ENCODE measurements at places on chromosomes 5 and 9.

GRCh38 chr9:122217640-122218039 is 11.1 kb downstream of the LHX6 start:
- DNase-seq = no peak

DNA sequence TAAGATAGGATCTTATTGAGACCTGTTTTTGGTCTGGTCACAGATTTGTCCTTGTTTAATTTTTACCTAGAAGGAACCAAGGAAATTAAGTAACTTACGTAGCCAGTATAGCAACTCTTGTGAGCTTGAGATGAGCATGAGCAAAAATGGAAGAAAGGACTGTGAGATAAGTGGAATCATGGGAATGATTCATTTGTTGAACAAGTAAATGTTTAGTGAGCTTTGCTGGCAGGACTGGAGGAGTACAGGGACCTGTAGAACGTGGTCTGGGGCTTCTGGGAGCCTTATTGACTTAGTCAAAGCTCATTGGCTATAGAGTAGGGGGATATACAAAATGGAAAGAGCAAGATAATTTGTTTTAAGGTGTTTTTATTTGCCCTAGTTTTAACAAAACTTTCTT is 3.0 kb downstream of the RAD23B start:
- no peak for DNase-seq

DNA sequence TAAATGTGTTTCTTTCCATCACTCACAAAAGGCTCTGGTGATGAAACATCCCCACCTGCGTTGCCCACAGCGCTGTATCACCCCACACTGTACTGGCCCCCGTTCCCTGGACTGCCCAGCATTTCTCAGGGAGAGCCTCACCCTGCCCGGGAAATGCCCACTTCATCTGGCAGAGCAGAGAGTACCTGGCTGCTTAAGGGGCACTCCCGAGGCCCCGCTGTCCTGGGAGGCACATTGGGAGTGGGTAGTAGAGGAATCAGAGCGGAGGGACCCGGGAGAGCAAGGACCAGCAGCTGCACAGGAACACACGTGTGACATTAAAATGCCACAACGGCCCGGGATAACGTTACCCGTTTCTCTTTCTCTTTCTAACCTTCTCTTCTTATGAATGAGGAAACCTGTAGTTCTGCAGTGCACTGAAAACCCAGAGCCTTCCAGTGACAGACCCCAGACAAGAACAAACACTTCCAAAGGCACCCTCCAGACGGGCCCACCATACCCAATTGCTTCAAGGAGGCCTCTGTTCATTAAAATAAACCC is 110.0 kb downstream of the ROR2 start:
- DNase-seq = no peak

DNA sequence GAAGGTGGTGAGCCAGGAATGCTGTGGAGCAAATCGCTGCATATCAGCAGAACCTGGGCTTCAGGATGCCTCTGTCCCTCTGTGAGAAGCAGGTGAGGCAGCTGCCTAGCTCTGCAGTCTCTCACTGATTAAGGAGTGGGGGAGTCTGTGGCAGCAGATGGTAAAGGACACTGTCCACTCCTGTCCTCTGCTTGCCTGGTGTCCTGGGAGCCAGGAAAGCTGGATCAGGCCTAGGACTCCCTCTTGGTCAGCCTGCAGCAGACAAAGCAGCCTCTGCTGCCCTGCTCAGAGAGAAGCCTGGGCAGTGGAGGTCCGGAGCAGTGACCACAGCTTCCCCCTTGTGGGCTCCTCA is 214.7 kb downstream of the HSPA4 start:
- DNase-seq = no peak

DNA sequence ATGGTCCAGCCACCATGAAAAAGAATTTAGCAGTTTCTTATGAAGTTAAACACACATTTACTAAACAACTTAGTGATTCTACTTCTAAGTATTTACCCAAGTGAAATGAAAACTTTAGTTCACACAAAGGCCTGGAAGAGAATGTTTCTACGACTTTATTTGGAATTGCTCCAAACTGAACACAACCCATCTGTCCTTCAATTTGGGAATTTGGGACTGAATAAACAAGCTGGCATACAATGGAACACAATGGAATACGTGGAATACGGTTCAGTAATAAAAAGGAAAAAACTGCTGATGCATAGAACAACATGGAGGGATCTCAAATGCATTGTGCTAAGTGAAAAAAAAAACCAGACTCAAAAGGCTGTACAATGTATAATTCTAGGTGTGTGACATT is 44.6 kb upstream of the BASP1 start:
- DNase-seq = no peak

- DNase-seq = no peak
Observed at GRCh38 chr5:1757511-1757910, 42.1 kb downstream of the MRPL36 start.

- DNase-seq = no peak
Observed at GRCh38 chr9:116959809-116960208, 272.7 kb downstream of the TRIM32 start.

DNA sequence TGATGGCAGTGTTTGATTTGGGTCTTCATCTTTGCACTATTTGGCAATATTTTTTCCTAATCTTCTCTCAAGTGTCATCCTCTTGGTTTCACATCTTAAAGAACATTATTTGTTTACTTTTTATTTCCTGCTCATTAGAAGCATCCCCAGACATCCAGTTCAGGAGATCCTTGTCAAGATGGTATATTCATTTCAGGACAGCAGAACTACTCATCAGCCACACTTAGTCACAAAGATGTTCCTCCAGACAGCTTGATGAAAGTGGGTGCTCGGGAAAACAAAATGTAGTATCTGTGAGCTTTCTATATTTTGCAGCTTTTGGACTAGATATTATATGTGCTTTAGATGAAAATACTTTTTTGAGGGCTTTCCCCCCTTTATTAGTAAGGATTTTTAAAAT is 72.1 kb upstream of the SREK1 start:
- DNase-seq = no peak

- no peak for DNase-seq
Observed at GRCh38 chr5:112532654-112533360, 113.7 kb upstream of the EPB41L4A start.

GRCh38 chr5:132243366-132243977 is 14.0 kb upstream of the PDLIM4 start:
- no peak for DNase-seq

GRCh38 chr5:168976311-168976970 is 324.5 kb downstream of the SLIT3 start:
- DNase-seq = no peak

GRCh38 chr5:133938039-133938821 is 30.2 kb downstream of the C5orf15 start:
- DNase-seq = no peak

DNA sequence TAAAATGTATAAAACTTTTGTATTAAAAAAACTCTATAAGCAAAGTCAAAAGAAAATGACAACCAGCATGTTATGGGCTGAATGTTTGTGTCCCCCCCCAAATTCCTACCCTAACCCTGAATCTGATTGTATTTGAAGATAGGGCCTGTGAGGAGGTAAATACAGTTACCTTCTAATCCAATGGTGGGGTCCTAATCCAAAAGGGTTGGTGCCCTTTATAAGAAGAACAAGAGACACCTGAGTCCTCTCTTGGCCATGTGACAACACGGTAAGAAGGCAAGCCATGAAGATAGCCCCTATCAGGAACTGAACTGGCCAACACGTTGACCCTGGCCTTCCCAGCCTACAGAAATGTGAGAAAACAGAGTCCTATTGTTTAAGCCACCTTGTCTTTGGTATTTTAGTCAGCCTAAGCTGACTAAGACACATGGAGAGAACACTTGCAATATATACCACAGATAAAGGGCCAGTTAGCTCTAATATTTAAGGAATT is 49.7 kb upstream of the AKNA start:
- no peak for DNase-seq

DNA sequence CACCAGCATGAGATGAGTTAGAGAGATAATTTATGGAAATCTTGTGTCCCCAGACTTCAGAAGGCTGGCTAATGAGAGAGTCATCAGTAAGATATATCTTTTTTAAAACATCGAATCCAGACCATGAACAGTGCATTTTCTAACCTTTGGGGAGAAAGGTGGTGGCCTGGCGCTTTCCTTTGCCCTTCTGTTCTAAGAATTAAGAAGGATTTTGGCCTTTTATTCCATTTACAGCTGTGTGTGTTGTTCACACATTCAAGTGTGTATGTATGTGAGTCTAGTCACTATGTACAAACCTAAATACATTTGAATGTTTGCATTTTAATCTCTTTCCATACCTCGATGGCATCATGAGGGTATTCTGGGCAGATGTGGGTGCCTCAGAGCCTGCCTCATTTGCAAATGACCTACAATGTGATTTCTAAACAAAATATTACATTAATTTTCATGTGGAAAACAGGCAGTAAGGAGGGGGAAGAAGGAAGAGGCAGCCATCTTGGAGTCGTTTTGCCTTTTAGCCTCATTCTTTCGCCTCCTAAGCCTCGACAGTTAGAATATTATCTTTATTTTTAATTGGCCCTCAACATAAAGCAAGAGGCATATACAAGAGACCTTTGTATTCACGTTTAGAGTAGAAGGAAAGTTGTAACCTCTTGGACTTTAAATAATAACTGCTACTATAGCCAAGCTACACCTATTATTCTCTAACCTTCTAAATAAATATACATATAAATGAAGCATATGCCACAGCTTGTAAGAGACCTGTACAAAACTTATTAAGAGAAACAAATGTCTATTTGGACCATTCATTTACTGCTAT is 125.3 kb upstream of the TMEM161B start:
- no peak for DNase-seq

DNA sequence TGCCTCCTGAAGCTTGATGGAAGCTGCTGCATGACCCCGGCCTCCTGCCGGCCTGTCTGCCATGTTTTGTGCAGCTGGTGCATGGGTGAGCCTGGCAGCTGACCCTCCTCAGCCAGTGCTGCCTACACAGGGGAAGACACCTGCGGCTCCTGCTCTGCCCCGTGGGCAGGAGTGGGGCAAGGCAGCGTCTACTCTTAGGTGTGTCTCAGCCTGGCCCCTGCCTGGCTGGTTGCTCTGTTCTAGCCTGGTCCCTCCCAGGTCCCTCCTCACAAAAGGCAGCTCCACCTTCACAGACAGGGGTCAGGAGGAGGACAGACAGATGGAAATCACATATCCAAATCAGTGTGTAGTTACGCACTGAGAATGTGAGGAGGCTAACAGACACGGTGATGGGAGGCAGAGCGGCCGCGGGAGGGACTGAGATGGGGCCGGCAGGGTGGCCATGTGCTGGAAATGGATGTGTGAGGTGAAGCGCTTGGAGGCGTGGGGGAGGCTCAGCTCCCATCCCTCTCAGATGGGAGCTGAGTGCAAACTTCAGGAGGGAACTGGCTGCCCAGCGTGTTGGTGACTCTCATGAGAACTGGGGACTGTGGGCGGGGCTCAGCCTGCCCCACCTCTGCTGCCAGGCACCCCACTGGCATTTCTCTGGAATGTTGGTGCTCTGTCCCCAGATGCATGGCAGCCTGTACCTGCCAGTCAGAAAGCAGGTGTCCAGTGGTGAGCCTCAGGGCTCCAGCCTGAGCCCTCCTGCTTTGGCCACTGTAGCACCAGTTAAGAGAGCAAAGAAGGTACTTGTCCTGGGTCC is 43.4 kb downstream of the PPARGC1B start:
- DNase-seq = no peak

DNA sequence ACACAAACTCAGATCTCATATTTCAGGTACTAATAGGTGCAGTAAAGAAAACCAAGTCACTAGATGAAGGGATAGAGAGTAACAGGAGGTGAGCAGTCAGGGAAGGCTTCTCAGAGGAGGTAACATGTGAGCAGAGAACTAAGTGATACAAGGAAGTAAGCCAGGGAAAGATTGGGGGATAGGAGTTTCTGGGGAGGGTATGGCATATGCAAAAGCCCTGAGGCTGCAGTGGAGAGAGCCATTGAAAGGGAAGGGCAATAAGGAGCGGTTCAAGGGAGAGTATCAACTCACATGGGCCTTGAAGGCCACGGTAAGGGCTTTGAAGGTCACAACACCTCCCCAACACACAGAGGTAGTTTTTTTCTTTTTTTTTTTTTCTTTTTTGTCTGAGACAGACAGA is 6.9 kb downstream of the OLFML2A start:
- DNase-seq = peak; percentile 7

- DNase-seq = no peak
Observed at GRCh38 chr9:117744856-117745389, 40.7 kb downstream of the TLR4 start.

- DNase-seq = no peak
Observed at GRCh38 chr9:82105729-82106128, 117.2 kb downstream of the SPATA31D1 start.

DNA sequence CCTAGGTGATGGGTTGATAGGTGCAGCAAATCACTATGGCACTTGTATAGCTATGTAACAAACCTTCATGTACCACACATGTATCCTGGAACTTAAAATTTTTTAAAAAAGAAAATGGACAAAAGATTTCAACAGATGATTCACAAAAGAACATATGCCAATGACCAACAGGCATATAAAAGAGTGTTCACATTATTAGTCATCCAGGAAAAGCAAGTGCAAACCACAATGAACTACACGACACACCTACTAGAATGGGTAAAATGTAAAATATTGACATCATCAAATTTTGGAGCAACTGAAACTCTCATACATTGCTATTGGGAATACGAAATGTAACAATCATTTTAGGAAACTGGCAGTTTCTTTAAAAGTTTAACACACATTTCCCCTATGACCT is 109.9 kb downstream of the YIPF5 start:
- DNase-seq = no peak

GRCh38 chr9:105972466-105973204 is 278.3 kb downstream of the TMEM38B start:
- no peak for DNase-seq

DNA sequence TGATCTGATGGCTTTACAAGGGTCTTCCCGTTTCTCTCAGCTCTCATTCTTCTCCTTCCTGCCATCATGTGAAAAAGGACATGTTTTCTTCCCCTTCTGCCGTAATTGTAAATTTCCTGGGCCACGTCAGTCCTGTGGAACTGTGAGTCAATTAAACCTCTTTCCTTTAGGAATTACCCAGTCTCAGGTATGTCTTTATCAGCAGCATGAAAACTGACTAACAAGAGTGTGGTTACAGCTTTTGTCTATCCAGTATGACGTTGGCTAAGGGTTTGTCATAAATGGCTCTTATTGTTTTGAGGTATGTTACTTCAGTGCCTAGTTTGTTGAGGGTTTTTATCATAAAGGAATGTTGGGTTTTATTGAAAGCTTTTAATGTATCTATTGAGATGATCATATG is 501.6 kb downstream of the CAAP1 start:
- DNase-seq = no peak
